T-helper 9 cell (primary cell): ENCODE measurements at places on chromosomes 13 and 19.

DNA sequence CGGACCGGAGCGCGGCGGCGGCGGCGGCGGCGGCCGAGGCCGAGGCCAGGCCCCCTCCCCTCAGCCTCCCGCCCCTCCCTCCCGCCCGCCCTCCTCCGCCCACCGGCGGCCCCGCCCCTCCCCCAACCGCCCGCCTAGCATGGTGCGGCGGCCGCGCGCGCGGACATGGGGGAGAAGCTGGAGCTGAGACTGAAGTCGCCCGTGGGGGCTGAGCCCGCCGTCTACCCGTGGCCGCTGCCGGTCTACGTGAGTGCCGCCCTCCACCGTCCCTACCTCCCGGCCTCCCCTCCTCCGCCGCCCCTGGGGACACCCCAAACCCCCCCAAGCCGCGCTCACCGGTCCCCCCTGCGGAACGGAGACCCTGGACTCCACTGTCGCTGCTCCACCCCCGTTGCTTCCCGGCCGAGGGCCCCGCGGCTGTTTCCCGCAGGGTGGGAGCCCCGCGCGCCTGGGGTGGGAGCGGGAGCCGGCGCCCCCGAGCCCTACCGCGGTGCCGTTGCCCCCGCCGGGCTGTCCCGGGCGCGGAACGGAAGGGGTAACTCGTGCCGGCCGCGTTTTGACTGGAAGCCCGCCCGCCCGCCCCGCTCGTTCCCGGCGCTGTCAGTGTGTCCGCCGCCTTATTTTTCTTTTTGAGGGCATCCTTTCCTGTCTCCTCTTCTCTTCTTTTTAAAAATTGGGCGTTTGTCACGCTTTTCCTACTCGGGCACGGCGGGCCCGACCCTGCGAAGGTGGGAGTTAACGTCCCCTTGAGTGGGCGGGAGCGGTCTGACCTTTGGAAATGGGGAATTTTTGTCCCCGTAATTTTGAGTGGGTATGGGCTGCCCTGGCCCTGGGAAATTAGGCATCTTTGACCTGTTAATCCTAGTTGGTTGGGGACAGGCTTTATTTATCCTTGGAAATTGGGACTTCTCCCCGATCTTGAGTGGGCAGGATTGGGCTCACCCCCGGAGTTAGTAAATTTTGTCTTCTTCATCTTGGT lies 576 bp downstream of the DOT1L start:
- no peak for DNase-seq

- no peak for DNase-seq
Observed at GRCh38 chr19:35846038-35846668, 6.2 kb downstream of the NPHS1 start.

DNA sequence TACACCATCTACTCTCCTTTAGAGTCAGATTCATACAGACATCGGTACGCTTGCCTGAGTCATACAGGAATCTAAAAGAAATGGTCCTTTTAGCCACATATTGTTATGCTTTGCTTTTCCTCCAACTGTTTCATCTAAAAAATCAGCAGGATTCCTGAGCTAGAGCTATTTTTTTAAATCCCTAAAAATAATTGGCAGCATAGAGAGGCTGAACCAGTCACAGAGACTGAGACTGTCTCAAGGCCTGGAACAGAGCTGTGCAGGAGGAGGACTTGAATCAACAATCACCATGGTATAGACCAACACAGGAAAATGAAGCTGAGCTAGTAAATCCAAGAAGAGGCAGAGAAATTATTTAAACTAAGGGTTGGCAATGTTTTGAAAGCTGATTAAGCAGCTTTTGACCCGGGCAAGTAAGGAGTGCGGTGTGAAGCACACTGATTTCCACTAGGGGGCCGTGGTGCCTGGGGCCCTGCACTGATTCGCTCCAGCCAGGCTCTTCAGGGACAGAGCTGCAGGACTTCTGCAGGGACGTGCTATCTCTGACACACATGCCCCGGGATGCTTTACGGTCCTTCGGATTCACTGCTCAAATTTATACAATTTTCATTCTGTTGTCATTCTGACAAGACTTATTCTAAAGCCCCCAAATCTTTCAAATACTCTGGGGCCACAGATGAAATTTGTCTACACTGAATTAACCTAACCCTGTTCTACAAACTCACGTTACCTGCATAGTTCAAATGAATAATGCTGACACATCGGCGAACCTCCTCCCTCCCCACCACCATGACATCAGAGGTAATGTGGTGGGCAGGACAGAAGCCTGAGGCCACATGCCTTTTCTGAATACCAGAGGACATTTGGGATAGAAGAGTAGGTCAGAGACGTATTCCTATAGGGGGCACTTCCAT lies 87.6 kb upstream of the SLC15A1 start:
- no peak for DNase-seq

DNA sequence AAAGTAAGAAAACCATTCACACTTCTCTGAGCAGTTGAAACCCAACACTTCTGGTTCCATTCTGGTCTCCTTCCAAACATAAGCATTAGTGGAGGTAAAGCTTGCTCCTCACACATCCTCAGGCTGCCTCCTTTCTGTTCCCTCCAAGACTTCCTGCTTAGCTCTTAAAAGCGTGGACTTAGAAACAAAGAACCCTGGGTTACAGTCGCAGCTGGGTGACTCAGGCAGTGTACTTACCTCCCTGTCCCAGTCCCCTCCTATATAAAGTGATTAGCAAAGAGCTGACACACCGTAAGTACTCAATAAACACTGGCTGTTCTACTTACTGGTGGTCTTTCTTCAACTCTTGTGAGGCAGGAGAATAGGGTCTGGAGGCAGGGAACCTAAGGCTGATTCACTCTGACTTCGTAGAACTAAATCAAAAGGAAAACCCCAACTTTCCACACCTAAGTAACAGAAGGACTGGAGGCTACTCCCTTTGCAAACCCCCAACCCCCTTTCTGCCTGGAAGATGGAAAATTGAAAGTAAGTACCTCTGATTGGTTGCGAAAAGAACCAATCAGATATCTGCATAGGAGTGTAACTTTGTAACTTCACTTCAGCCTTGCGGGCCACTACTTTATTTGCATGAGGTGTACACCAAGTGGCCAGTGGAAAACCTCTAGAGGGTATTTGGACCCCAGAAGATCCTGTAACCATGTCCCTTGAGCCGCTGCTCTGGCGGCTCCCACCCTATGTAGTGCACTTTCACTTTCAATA lies 165.4 kb downstream of the SUCLA2 start:
- no peak for DNase-seq

DNA sequence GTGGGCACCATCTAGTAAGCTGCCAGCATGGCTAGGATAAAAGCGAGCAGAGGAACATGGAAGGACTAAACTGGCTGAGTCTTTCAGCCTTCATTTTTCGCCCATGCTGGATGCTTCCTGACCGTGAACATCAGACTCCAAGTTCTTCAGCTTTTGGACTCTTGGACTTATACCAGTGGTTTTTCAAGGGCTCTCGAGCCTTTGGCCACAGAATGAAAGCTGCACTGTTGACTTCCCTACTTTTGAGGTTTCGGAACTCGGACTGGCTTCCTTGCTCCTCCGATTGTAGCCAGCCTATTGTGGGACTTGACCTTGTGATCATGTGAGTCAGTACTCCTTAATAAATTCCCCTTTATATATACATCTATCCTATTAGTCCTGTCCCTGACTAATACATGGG lies 785.1 kb upstream of the SLITRK6 start:
- no peak for DNase-seq

GRCh38 chr19:42140125-42140754 lies 8.0 kb upstream of the POU2F2 start:
- no peak for DNase-seq

DNA sequence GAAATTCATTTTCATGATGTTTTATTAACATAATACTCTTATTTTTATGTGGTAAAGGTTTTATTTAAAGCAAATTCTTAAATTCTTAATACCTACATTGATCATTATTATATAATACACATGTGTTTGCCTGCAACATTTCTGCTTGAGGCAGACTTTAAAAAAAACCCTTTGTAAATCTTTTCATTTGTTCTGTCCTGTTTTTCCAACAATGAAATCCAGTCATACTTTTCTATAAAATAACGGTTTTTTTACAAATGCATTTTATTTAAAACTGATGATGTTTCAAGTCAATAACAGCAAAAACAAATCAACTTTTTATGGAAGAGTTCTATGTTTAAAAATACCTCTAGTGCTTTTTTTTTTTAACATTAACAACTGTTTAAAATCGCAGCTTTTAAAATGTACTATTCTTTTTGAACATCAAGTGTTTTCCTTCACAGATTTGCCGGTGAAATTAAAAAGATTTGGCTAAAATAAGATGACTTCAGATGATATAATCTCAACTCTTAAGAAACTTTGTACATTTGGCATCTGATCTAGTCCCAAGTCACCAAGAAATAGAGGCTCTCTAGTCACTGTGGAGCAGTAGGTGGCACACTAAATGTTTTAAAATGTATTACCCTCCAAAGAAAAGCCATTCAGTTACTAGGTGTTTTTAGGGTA lies 5.1 kb downstream of the POU4F1 start:
- DNase-seq = no peak

GRCh38 chr19:31678421-31678820 lies 329.2 kb upstream of the TSHZ3 start:
- DNase-seq = no peak

DNA sequence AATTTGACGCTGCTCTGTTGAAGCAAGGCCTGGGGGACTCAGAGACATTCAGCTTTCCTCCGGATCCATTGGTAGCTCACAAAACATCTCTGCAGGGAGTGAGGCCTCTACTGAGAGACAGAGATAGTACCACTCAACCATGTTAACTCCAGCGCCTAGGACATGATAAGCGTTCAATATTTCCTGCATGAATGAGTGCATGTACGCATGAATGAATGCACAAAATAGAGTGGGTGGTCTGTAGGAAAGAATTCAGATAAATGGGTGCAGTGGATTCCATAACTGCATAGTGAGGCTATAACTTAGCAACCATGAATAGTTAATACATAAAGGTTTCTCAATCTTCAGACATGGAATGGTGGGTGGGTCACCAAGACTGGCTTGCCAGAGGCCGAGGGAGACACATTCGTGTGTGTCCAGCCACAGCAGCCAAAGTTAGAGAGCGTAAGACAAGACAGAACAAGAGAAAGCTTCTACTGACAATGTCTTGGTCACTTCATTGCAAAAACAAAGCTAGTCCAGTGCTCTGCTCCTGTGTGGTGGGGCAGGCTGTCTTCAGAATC lies 36.3 kb upstream of the RCBTB2 start:
- DNase-seq = no peak
